CD4-positive, alpha-beta T cell treated with Interleukin-6 at 100 ng/mL for 8 hours (primary cell): ENCODE measurements at places on chromosomes 11 and 22.

- DNase-seq, result no peak
Measured at GRCh38 chr11:3198815-3199214, 19.8 kb downstream of the MRGPRG start.

DNA sequence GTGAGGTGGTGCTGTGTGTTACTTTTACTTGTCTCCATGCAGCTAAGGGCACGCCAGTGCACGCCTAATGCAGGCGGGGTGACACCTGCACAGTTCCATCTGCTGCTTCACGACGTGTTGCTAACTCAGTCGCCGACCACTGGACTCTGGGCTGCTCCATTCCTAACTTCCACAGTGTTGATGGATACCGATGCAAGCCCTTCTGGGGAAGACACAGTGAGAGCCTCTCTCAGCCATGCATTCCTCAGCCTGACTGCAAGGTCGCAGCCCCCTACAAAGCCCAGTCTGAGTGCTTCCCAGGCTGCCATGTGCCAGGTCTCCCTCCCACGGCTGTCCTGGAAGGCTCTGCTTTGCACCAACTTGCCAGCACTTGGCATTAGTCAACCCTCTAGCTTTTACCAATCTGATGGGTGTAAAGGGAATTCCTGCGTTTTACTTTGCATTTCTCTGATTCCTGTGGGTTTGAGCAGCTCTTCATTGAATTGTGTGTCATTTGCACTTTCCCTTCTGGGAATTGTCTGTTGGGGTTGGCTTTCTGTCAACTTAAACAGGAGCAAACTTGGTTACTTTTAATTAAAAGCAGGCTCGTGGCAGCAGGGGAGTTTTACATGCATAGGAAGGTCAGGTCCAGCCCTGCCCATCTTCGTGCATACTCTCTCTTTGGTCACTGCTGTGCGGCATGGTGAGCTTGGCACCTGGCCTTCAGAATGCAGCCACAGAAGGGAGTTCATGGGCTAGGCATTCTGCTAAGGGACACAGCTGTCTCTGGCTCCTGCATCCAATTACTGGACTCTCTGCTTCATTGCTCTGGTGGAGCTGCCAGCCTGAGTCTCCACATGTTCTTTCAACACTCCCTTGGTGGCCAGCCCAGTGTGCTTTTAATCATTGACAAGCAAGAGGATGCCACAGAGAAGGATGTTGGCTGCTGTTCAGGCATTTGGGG is 34.6 kb upstream of the SHANK2 start:
- DNase-seq, result no peak

- DNase-seq, result no peak
Measured at GRCh38 chr11:96279018-96279895, 63.7 kb downstream of the MAML2 start.

- DNase-seq, result peak; percentile 41
Measured at GRCh38 chr11:279966-280705, 1.9 kb downstream of the NLRP6 start.

- no peak for DNase-seq
Measured at GRCh38 chr11:100827934-100828661, 141.0 kb downstream of the ARHGAP42 start.

DNA sequence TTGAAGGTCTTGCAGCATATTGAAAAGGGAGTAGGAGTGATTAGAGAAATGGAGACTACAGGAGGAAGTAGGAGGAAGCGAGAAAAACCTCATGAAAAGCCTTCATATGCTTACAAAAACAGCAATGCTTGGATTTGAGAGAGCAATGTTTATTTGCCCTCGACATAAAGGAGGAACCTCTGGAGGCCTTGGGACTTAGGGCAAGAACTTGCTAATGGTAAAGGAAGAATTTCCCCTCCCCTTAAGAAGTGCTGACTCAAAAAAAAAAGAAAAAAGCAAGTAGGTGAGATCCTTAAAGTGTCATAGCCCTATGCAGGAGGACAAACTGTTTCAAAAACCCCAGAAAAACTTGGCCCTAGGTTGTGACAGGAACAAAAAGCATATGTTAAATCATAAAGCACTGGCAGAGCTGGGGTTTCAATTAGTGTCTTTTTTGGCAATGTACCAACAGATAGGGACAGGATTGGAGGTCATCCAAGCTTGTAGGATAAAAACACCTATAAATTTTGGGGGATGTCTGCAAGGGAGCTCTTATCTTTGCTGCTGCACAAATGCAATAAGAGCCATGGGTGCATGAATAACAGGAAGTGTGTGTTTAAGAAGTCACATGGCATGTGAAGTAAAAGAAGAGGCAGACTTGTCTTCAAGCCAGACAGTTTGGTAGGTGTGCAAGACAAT is 4.9 kb downstream of the GLYAT start:
- peak; percentile 51 for DNase-seq

DNA sequence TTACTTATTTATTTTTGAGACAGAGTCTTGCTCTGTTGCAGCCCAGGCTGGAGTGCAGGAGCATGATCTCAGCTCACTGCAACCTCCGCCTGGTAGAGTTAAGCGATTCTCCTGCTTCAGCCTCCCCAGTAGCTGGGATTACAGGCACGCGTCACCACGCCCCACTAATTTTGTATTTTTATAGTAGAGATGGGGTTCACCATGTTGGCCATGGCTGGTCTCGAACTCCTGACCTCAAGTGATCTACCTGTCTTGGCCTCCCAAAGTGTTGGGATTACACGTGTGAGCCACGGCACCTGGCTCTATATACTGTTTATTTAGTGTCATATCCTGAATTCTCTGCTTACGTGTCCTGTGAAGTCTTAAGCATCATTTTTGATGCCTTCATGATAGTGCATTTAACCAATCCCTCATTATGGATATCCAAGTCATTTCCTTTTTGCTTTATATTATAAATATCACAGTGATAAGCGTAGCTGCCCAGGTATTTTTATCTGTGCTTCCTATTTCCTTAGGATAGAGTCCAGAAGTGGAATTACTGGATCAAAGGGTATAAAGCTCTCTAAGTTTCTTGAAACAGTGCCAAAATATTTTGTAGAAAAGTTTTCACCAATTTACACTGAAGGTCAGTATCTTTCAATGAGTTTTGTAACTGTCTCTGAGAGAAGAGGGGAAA is 871 bp upstream of the SIDT2 start:
- no peak for DNase-seq

GRCh38 chr11:61700720-61701119 is 20.5 kb downstream of the DAGLA start:
- no peak for DNase-seq

- no peak for DNase-seq
Measured at GRCh38 chr11:121448011-121448410, 4.1 kb upstream of the SORL1 start.

GRCh38 chr11:64892838-64893193 is 14.4 kb upstream of the EHD1 start:
- no peak for DNase-seq

DNA sequence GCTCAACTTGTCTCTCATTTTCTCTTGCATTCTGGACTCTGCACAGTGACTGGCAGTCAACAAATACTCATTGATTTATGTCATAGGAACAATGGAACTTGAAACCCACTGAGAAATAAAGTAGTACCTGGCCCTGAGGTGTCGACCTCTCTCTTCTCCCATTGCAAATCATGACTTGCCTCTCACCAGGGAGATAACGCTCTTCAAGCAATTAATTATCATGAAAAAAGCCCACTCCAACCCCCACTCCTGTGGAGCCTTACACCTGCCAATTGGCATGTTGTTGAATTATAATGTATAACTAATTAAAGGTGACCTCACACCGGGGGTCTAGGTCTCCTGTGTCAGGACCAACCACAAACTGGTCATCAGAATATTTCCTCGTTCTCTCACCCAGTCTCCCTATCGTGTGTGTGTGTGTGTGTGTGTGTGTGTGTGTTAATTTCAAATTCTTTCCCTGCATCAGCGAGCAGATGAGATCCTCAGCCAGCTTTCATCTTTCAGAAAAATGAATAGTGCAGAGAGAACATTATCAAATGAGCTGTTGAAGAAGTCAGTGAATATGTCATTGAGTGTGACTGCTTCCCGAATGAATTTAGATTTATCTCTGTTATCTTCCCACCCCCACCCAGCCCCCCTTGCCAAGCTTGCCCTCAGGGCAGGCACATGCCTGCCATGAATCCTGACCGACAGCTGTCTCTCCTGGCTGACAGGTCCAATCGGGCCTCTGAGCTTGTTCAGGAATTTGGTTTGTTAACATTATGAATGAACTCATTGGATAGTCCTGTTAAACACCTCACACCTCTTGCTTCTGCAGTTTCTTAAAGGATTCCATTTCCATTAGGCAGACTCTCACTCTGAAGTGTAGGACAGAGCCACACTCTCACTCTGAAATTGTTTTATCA is 357.4 kb downstream of the INSC start:
- DNase-seq, result no peak

DNA sequence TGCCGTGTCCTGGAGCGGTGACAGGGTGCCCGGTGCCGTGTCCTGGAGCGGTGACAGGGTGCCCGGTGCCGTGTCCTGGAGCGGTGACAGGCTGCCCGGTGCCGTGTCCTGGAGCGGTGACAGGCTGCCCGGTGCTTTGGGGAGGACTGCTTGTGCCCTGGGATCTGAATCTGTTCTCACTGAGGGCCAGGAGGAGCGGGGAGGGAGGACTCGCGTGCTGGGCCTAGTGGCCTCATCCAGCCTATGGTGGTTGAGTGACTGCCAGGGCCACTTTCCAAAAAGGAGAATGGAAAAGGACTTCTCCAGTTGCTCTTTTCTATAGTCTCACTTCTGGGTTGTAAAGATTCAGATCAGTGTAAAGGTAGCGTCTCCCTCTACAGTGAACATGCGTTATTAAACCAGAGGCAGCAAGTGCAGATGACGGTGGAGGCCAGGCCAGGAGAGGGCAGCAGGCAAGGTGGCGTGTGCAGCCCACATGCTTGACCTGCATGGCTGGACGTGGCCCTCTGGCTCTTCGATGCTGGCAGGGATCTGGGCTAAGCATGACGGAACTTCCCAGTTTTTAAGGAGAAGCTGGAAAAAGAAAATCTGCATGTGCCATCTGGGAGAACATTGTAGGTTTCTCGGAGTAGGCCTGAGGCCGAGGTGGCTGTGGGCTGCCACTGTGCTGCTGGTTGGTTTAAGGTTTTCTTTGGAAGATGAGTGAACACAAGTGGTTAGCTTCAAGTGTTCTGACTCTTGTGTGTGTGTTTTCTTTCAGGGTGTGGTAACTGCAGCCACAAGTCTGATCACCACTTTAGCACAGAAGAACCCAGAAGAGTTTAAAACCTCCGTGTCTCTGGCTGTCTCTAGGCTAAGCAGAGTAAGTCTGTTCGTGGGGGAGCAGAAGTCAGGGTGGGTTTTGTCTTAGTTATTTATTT is 55.0 kb downstream of the AP2A2 start:
- DNase-seq, result no peak

GRCh38 chr22:47030143-47030661 is 267.8 kb downstream of the TBC1D22A start:
- DNase-seq, result no peak

- no peak for DNase-seq
Measured at GRCh38 chr11:112523951-112524350, 263.3 kb upstream of the PLET1 start.

GRCh38 chr11:10653946-10654810 is 39.4 kb downstream of the IRAG1 start:
- DNase-seq, result peak; percentile 56

DNA sequence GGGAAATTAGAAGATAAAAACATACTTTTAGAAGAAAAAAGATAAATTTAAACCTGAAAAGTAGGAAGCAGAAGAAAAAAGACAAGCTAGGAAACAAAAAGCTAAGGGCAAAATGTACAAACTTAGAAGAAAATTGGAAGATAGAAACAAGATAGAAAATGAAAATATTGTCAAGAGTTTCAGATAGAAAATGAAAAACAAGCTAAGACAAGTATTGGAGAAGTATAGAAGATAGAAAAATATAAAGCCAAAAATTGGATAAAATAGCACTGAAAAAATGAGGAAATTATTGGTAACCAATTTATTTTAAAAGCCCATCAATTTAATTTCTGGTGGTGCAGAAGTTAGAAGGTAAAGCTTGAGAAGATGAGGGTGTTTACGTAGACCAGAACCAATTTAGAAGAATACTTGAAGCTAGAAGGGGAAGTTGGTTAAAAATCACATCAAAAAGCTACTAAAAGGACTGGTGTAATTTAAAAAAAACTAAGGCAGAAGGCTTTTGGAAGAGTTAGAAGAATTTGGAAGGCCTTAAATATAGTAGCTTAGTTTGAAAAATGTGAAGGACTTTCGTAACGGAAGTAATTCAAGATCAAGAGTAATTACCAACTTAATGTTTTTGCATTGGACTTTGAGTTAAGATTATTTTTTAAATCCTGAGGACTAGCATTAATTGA is 1.0 kb downstream of the MALAT1 start:
- no peak for DNase-seq

DNA sequence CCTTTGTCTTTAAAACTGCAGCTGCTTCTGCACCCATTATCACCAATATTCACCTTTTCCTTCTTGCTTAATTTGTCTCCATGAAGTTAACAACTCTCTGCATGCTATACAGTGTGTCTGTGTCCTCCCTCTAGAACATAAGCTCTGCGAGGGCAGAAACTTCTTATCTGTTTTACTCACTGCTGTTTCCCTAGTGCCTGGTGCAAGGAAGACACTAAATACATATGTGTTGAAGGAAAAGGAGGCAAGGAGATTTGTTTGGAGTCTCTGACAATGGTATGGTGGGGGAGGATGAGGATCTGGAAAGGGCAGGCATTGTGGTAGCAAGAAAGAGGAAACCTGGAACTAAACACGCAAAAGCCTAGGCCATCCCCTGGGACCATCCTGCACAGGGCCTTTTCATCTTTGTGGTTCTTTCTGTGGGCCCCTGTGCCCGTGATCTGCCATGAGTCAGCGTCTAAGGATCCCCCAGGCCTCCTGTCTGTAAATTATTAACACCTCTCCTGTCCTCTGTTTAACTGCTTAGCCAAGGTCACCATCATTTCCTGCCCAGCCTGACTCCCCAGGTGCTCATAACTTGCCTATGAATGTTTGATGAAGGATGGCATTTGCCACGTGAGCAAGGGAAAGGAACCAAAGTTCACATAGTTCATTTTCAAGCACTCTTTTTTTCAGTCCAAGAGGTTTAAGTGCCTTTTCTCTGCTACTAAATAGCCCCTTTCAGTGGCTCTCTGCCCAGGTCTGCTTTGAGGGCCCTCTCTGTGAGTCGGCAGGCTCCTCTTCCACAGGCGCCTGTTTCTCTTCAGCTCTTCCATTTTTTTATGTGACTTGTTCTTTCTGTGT is 131.1 kb downstream of the RASSF10 start:
- no peak for DNase-seq

GRCh38 chr22:44268431-44269116 is 44.2 kb downstream of the SHISAL1 start:
- DNase-seq, result no peak

GRCh38 chr11:107457558-107458271 is at the start of gene CWF19L2:
TSS of gene CWF19L2 (minus strand) at chr11:107457825. CDS start at chr11:107457816, 9 bp downstream.
- DNase-seq, result peak; percentile 92
